ENCODE measurements at places on chromosomes 1 and 21.

- DNase-seq = no peak
Observed at GRCh38 chr1:228066891-228067654, 15.4 kb upstream of the ARF1 start.

GRCh38 chr1:154520333-154520732 is 18.1 kb upstream of the SHE start:
- no peak for DNase-seq

GRCh38 chr1:200660719-200661118 is 9.0 kb downstream of the DDX59 start:
- DNase-seq = no peak

GRCh38 chr1:82015444-82015843 is 214.7 kb downstream of the ADGRL2 start:
- DNase-seq = no peak

DNA sequence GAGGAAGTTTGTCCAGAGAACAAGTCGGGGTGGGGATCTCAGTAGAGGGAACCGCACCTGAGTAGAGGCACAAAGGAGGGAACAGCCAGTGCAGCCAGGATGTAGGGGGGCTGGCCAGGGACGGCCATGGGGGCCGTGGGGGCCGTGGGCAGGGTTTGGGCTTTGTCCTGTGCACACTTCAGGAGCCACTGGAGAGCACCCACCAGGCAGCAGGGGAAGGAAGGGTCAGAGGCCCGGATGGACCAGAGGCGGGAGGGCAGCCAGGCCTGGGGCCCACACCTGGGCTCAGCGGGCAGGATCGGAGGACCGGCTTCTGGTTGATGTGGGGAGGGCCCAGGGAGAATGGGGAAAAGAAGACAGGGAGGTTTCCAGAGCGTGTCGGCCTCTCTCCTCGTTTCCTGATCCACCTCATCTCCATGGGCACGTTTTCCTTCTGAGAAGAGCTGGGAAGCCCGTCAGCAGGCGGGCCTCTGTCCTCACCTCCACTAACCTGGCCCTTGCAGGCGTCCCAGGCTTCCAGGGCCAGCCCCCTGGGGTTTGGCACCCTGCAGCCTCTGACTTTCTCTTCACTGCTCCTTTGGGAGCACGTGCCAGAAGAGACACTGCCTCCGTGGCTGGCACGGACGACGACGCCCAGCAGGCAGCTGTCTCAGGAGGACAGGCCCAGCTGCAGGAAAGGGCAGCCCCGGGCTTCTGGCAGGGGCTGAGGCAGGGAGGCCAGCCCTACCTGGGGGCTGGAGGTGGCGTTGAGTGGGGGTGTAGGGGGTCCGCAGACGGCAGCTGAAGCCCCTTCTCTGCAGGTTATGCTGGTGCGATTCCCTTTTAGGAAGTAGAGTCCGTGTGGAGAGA is 16.8 kb upstream of the PDXK start:
- no peak for DNase-seq

DNA sequence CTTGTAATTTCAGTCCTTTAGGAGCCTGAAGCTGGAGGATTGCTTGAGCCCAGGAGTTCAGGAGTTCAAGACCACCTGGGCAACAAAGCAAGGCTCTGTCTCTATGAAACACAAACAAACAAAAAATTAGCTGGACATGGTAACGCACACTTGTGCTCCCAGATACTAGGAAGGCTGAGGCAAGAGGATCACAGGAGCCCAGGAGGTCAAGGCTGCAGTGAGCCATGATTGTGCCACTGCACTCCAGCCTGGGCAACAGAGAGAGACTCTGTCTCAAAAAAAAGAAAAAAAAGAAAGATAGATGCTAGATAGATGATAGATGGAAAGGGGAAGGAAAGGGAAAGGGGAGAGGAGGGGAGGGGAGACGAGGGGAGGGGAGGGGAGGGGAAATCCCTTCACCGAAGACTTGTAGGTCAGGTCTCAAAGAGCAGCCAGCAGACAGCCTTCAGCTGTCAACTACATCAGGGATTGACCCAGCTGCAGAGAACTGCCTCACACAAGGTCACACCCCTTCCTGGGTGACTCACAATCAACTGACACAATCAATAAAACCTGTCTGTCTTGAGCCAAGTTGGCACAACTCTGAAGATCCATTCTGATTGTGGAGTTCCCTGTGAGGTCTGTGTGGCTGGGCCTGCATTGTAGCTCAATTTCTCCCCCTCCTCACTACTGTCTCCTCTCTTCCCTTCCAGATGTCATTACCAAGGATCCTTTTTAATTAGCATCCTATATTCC is 200.6 kb downstream of the RGS7 start:
- DNase-seq = no peak

DNA sequence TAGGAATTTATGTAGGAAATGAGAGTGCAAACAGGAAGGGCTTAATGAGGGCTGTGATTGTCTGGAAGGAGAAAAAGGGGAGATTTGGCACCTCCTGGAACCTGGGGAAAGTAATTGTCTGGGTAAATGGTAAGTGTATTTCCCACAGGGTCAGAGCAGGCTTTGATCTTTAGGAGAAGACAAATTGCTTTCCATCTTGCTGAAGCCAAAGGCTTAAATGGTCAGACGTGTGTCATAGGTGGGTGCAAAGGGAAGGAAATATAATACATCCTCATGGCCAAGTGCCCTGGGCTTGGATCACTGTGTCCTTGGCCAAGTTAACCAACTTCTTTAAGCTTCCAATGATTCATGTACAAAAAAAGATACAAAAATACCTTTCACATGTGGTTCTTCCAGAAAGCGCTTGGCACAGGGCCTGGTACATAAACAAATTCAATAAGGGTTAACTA is 1.3 kb upstream of the DUSP23 start:
- no peak for DNase-seq

DNA sequence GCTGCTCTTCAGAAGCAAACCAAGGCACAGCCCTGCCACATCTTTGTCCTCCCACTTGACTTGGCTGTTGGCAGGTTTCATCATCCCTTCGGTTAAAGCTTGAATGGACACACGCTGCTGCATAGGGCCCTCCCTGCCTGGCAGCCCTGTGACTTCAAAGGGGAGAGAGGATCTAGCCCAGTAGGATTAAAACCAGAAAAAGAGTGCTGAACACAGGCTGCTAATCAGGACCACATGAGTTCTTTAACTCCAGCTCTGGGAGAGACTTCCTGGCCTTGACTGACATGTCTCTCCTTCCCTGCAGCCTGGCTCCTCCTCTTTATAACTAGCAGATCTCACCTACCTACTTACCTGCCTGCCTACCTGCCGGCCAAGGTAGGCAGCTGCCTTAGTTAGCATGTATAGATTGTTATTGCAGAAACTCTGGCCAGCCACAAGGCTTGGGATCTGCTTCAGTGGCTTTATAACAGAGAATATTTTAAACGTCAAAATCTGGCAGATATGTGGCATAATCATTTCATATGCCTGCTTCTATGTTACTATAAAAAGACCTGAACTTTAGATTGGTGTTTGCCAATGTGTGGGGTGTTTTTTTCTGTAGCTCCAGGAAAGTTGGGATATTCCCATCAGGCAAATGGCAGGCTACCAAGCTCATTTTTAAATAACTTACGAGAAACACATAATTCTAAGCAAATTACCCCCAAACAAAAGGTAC is 49.4 kb downstream of the ERG start:
- no peak for DNase-seq

DNA sequence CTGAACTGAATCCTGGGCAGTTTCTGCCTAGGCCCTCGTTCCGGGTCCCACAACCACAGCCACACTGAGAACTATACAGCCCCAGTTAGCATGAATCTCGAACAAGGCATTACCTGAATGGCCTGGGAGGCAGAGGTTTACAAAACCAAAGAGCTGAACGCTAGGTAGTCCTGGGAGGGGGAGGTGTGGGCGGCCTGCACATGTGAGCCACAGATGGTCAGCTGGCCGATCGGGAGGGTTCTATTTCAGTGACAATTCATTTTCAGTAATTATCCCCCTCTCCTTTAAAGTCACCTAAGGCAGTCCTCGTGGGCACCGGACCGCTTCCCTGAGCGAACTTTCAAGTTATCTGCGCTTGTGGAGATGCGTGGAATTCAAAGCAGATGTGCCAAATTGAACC is 111.9 kb downstream of the GLIS1 start:
- peak; percentile 0 for DNase-seq

GRCh38 chr1:37974567-37974966 is 15.3 kb downstream of the SF3A3 start:
- no peak for DNase-seq

DNA sequence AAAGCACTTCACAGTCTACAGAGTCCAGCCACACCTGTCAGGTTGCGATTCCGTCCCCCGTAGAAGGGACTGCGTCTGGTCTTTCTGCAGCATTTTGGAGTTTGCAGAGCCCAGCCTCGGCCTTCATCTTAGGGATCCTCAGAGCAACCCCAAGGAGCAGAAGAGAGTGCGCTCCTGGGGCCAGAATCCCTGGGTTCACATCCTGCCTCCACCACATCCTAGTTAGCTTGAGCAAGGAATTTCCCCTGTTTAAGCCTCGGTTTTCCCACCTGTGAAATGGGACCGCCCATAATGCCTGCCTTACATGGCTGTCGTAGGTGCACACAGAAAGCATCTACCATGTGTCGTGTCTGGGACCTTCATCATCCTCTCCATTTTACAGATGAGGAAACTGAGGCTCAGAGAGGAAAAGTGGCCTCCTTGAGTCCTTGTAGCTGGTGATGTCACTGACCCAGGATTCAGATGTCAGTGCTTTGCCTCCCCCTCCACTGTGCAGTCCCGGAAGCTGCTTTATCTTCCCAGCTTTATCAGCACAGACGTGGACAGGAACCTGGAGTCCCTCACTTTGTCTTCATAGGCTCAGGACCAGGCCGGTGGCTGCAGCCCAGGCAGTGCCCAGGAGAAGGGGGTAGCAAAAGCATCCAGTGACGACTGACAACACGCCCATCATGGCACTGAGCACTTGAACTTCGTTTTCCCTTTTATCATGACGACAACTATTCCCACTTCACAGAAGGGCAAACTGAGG is 438.5 kb downstream of the MATN1 start:
- no peak for DNase-seq

DNA sequence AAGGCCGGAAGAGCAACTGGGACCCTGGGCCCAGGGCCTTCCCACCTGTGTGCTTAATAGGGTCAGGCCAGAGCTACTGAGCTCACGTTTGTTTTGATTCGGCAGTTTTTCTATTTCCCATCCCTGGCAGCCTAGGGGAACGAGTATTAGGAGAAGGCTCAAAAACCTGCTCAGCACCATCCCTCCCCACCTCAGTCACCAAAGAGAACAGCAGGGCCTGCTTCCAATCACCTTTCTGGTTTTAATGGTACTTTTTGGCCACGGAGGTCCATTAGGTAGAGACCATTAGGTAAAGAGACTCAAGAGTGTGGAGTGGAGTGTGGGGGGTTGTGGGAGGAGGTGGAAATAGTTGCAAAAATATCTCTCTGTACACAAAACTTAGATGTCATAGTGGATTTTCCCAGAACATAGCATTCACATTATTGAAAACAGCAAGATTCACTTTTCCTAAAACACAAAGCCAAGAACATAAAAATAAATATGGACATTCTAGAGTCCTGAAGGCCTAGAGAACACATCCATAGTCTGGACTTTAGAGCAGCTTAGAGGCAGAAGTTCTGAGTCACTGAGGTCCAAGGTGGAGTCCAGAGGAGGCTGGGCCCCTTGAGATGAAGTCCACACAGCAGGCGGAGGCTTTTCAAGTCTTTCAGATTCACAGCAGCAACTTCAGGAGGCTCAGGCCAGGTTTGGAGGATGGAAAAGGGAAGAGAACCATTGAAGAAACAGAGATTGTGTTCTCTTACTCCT is 19.5 kb downstream of the NUAK2 start:
- no peak for DNase-seq

DNA sequence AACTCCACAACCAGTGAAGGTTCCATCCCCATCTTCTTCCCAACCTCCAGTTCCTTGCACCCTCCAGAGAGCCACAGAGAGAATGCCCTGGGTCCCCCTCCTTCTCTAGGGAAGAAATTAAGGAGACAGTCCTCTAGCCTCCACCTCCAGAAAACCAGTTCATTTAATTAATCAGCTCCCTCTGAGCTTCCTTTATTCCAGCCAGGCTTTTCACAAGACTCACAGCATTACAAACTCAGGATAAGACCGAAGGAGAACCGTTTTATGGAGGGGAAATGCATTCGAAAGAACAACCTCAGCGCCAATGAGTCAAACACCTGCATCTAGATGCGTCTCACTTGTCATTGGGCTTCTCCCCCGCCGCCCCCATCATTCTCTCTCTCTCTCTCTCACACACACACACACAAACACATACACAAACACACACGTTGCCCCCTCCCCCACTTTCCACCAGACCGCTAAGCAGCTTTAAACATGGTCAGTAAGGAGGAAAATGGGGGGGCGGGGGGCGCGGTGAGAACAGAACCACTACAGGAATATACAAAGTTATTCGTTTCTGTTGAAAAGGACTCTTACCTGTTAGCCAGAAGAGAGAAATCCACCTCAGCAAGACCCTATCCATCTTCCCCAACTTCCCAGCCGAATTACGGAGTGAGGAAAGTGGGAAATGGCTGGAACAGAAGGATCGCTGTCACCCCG is 544 bp downstream of the ILDR2 start:
- DNase-seq = no peak

- DNase-seq = no peak
Observed at GRCh38 chr1:204041232-204041767, 31.6 kb upstream of the SOX13 start.

- DNase-seq = no peak
Observed at GRCh38 chr21:31594279-31594678, 65.2 kb upstream of the SOD1 start.

DNA sequence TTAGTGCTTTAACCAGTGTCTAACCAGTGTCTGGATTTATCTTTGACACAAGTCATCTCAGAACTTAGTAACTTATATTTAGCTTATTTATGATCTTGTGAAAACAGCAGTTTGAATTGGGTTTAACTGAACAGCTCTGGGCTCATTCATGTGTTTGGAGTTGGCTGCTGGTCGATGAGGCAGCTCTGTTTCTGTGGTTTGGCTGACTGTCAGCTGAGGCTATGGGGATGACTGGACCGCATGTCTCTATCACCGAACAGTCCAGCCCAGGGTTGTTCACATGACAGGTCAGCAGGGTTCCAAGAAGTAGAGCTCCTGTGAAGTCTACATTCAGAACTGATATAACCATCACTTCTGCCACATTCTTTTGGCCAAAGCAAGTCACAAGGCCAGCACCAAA is 29.1 kb upstream of the C21orf91 start:
- DNase-seq = peak; percentile 54

DNA sequence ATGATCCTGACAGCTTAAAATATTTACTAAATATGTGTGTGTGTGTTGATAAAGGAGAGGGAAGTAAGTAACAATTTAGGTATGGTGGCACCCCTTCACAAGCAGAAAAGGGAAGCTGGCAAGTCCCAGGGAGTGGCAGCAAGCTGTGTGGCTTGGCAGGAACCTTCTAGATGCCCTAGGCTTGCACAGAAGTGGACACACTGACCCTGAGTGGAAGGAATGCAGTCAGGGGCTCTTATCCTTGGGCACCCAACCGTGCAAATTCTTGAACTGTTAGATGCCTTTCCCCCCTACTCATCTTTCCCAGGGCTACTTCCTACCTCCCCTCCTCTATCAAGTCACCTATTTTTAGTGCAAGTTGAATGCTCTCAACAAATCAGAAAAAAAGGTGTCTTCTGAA is 18.9 kb downstream of the ACP6 start:
- no peak for DNase-seq
